ENCODE measurements at places on chromosomes 7 and 10. TPM values are rescaled to one million over a fixed set of nuclear protein-coding genes. Genes with fewer than 3 reads are reported as not detected.

The PRKAR2B gene
- total RNA-seq, result 6.6 TPM

The IKZF1 gene
- 20.7 TPM for total RNA-seq

The SPDYE6 gene
- total RNA-seq, result not detected

The ABLIM1 gene
- 135 TPM for total RNA-seq

The BICC1 gene
- total RNA-seq, result 9.1 TPM

The PNLIP gene
- total RNA-seq, result not detected

The TFAM gene
- 25.3 TPM for total RNA-seq
